ENCODE measurements at places on chromosomes 5 and 9.
A peak's percentile ranks its signal among the peaks of the same experiment; 100 is the strongest.

- peaks cover 18% of the 10 kb centered on the region for H3K27me3 ChIP-seq
- H3K4me1 ChIP-seq = no peaks in the 10 kb centered on the region
- H3K4me3 ChIP-seq = no peak overlapping the region
- H3K27ac ChIP-seq = no peak overlapping the region
These were observed 81.4 kb downstream of the GABBR2 start for GRCh38 chr9:98627296-98627695.

- DNase-seq = no peak
- no peak overlapping the region for H3K4me3 ChIP-seq
- H3K27ac ChIP-seq = no peak overlapping the region
- H3K4me1 ChIP-seq = no peaks in the 10 kb centered on the region
These were observed 171.6 kb upstream of the GPR151 start for GRCh38 chr5:146687630-146688029.

GRCh38 chr5:65263321-65263720 is 218.4 kb downstream of the ADAMTS6 start:
- no peak overlapping the region for H3K27ac ChIP-seq
- H3K4me1 ChIP-seq = no peaks in the 10 kb centered on the region

DNA sequence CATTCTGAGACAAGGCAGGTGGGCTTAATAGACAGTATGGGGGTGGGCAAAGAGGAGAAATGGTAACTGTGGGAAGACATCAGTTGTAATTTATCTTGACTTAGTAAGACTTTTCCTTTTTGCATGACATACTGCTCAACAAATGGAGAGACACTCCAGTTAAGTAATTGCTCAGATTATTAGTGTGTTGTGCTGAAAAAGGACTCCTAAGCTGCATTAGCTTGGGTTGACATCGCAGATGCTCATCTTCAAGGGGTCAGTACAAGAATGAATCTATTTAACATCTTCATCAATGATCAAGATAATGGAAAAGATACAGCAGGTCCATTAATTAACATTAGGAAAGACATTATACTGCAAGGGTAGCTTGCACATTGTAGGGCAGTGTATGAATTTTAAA is 181.1 kb upstream of the ELAVL2 start:
- no peak overlapping the region for H3K4me3 ChIP-seq
- no peaks in the 10 kb centered on the region for H3K4me1 ChIP-seq
- DNase-seq = no peak
- H3K27ac ChIP-seq = no peak overlapping the region

DNA sequence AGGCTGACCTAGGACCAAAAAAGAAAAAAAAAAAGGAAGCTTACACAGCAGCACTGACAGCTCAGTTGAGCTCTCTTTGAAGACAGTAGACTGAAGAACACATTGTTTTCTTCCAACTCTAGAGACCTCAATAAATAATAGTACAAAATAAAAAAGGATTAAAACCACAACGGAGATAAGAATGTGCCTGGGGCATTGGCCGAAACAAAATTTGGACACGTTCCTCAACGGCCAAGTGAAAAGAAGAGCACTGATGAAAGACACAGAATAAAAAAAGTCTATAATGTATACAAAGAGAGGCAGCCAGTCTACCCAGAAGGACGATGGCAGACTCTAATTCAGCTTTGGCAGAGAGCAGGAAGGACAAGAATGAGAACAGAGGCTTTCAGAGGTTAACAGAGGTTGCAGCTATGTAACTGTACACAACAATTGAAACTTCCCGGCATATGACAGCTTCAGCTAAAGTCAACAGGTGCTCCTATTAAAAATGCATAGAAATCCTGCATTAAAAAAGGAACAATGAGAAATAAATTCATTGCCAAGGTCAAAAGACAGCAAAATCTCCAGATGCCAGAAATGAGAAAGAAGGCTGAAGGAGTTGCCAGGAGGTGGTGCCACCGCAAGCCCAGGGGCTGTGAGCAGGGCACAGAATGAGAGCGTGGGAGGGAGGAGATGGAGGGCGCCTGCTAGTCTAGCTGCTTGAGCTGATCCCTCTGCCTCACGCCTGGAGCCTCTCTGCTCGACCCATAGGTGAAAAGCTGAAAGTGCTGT is 113.9 kb downstream of the DCP2 start:
- DNase-seq = no peak
- peaks cover 16% of the 10 kb centered on the region for H3K4me1 ChIP-seq
- no peak overlapping the region for H3K27ac ChIP-seq
- H3K27me3 ChIP-seq = peaks cover 21% of the 10 kb centered on the region
- peaks cover 2% of the 10 kb centered on the region for H3K36me3 ChIP-seq
- H3K4me3 ChIP-seq = no peak overlapping the region

- DNase-seq = no peak
- peaks cover 8% of the 10 kb centered on the region for H3K27me3 ChIP-seq
- H3K4me1 ChIP-seq = peaks cover 12% of the 10 kb centered on the region
- no peak overlapping the region for H3K27ac ChIP-seq
- no peaks in the 10 kb centered on the region for H3K36me3 ChIP-seq
These were observed 146.5 kb downstream of the MTX3 start for GRCh38 chr5:79844571-79844970.

- H3K4me3 ChIP-seq = no peak overlapping the region
- H3K27me3 ChIP-seq = peaks cover 12% of the 10 kb centered on the region
- H3K4me1 ChIP-seq = no peaks in the 10 kb centered on the region
- no peaks in the 10 kb centered on the region for H3K36me3 ChIP-seq
- H3K27ac ChIP-seq = no peak overlapping the region
- DNase-seq = no peak
These were observed 175.0 kb downstream of the MACROH2A1 start for GRCh38 chr5:135223891-135224625.

GRCh38 chr5:65539827-65540226 is 23.1 kb downstream of the CENPK start:
- peak overlapping the region; percentile 7 for H3K27ac ChIP-seq
- no peak for DNase-seq
- H3K4me1 ChIP-seq = peaks cover 3% of the 10 kb centered on the region
- H3K4me3 ChIP-seq = no peak overlapping the region
- H3K36me3 ChIP-seq = peaks cover 69% of the 10 kb centered on the region
- H3K27me3 ChIP-seq = no peaks in the 10 kb centered on the region

GRCh38 chr5:88923623-88924329 is 40.8 kb upstream of the MEF2C start:
- peaks cover 3% of the 10 kb centered on the region for H3K27me3 ChIP-seq
- H3K36me3 ChIP-seq = no peaks in the 10 kb centered on the region
- H3K27ac ChIP-seq = no peak overlapping the region
- H3K4me3 ChIP-seq = no peak overlapping the region

DNA sequence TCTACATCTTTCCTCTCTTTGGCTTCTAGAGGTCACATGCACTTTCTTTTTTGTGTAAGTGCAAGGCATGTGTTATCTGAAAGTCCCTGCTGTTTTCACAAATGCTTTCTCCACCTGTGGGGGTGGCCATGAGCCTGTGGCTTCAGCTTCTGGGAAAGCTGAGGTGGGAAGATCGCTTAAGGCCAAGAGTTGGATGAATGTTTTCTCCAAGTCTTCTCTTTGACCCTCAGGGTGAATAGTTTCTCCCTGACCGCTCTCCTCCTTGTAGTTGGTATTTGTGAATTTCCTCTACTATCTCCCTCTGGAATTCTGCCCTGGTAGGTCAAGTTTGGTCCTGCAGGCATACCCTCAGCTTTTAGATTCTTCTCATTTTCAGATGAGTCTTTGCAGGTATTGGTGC is 74.2 kb downstream of the UGCG start:
- no peak for DNase-seq
- no peaks in the 10 kb centered on the region for H3K4me1 ChIP-seq
- peaks cover 6% of the 10 kb centered on the region for H3K27me3 ChIP-seq

GRCh38 chr5:34656001-34656699 is at the start of gene RAI14:
RAI14 (plus strand) TSS chr5:34656328; CDS start chr5:34686920, 30,592 bp downstream.
- DNase-seq = peak; percentile 33
- H3K4me3 ChIP-seq = peak within 1 kb of the TSS; percentile 78
- no peaks in the 10 kb centered on the region for H3K36me3 ChIP-seq
- peaks cover 2% of the 10 kb centered on the region for H3K4me1 ChIP-seq
- no peak within 1 kb of the TSS for H3K27ac ChIP-seq

- no peak overlapping the region for H3K27ac ChIP-seq
- H3K4me1 ChIP-seq = peaks cover 7% of the 10 kb centered on the region
- H3K4me3 ChIP-seq = no peak overlapping the region
- no peaks in the 10 kb centered on the region for H3K36me3 ChIP-seq
- H3K27me3 ChIP-seq = peaks cover 12% of the 10 kb centered on the region
- DNase-seq = no peak
These were observed 9.9 kb downstream of the SAXO1 start for GRCh38 chr9:19023078-19023477.

GRCh38 chr9:108631496-108632285 is 224.1 kb downstream of the ACTL7B start:
- H3K36me3 ChIP-seq = no peaks in the 10 kb centered on the region
- H3K4me1 ChIP-seq = no peaks in the 10 kb centered on the region
- H3K27me3 ChIP-seq = no peaks in the 10 kb centered on the region
- H3K27ac ChIP-seq = no peak overlapping the region

- no peak overlapping the region for H3K27ac ChIP-seq
- no peak overlapping the region for H3K4me3 ChIP-seq
- no peaks in the 10 kb centered on the region for H3K36me3 ChIP-seq
- H3K27me3 ChIP-seq = no peaks in the 10 kb centered on the region
These were observed 9.7 kb upstream of the WDR38 start for GRCh38 chr9:124843456-124844034.

DNA sequence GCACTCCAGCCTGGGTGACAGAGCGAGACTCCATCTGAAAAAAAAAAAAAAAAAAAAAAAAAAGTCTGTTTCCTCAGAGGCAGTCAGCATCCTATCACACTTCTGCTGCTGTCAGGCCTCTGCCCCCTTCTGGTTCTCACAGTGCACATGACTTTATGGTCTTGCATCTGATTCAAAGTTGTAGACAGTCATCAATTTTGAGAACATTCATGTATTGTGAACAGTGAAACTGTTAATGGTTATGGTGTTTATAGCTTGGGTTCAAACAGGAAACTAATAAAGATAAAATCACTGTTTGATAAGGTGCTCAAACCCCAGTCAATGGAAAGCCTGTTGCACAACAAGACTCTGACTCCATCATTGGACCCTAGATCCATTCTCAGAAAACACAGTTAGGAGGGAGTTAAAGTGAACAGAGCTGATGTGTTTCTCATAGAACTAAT is 61.4 kb downstream of the FOXD1 start:
- H3K36me3 ChIP-seq = peaks cover 9% of the 10 kb centered on the region
- H3K27me3 ChIP-seq = peaks cover 63% of the 10 kb centered on the region
- no peak for DNase-seq
- H3K4me3 ChIP-seq = peak overlapping the region; percentile 48

GRCh38 chr5:157343842-157344790 is 78.2 kb downstream of the CYFIP2 start:
- peaks cover 80% of the 10 kb centered on the region for H3K36me3 ChIP-seq
- H3K4me1 ChIP-seq = peaks cover 15% of the 10 kb centered on the region
- DNase-seq = peak; percentile 40
- no peak overlapping the region for H3K4me3 ChIP-seq
- H3K27ac ChIP-seq = peak overlapping the region; percentile 5

DNA sequence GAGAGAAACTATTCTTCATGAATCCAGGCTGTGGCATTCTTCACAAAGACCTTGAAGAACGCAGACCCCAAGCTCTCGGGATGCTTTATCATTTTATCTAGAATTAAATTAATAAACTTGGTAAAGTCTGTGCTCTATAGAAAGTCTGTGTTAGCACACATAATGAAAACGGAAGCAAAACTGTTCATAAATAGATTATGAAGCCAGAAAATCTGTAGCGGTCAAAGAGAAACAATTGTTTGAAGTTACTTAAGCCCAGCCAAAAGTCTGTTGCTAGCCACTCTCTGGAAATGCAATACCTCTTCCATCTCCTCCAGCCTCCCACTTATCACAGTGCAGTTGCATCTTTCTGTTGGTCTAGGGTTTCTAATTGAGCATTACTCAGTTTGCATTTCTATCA is 375.9 kb downstream of the KIF4B start:
- H3K36me3 ChIP-seq = no peaks in the 10 kb centered on the region
- no peaks in the 10 kb centered on the region for H3K4me1 ChIP-seq
- DNase-seq = no peak
- no peak overlapping the region for H3K4me3 ChIP-seq

DNA sequence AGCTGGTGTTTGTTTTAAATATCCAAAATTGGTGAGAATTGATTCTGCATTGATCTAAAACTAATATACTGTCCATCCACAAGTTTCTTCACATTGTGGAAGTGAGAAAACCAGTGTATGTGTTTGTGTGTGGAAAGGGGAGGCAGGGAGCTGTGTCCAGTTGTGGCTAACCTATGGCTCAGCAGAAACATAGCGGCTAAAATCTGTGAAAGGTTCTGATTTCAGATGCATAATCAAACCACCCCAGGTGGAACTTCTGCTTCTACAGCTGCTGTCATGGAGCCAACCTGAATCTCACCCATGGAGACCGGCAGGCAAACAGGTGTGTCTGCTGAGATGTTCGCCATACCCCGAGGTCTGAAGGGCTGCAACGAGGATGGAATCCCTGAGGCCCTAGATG is at the start of gene TAF11L14:
TSS of gene TAF11L14 (plus strand) at position 301 of the 400 bp plus-strand sequence.
- no peak within 1 kb of the TSS for H3K27ac ChIP-seq
- no peak within 1 kb of the TSS for H3K4me3 ChIP-seq
- no peak for DNase-seq
- H3K36me3 ChIP-seq = no peaks in the 10 kb centered on the region
- H3K4me1 ChIP-seq = no peaks in the 10 kb centered on the region

DNA sequence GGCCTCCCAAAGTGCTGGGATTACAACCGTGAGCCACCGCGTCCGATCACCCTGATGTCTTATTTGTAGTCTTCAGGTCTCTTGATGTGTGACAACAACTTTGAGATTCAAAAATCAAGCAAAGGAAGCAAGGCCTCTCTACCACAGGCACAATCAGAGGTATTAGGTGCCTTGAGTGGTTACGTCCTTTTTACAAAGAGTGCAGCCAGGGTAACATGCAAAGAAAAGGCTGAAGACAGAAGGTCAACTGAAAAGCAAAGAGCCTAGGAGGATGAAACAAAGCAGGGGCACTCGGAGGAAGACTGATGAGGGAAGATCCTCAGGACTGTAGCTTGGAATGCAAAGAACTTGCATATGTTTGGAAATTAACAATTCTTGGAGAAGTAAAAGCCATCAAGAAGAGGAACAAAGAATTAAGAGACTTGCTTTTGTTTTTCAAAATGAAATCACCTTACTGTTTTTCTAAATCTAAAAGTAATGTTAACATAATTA is 362.1 kb downstream of the EBF1 start:
- H3K4me1 ChIP-seq = no peaks in the 10 kb centered on the region
- peaks cover 4% of the 10 kb centered on the region for H3K27me3 ChIP-seq
- no peaks in the 10 kb centered on the region for H3K36me3 ChIP-seq
- H3K4me3 ChIP-seq = no peak overlapping the region
- H3K27ac ChIP-seq = no peak overlapping the region

- no peaks in the 10 kb centered on the region for H3K27me3 ChIP-seq
- H3K4me1 ChIP-seq = no peaks in the 10 kb centered on the region
- H3K27ac ChIP-seq = no peak overlapping the region
- no peak overlapping the region for H3K4me3 ChIP-seq
These were observed 742.7 kb downstream of the TLE1 start for GRCh38 chr9:80946496-80947170.

- H3K36me3 ChIP-seq = peaks cover 12% of the 10 kb centered on the region
- peaks cover 15% of the 10 kb centered on the region for H3K4me1 ChIP-seq
- no peak overlapping the region for H3K27ac ChIP-seq
- H3K27me3 ChIP-seq = no peaks in the 10 kb centered on the region
- H3K4me3 ChIP-seq = no peak overlapping the region
These were observed 40.7 kb downstream of the F2RL2 start for GRCh38 chr5:76582230-76583162.

Measured in T-helper 2 cell treated with Interferon-gamma antibody and Interleukin-4, amounts not matched to agents 5 μg/mL and 100 μg/mL, for 36 hours (primary cell).